NCI-H446 (cell line): ENCODE measurements at places on chromosomes 1 and 21.

DNA sequence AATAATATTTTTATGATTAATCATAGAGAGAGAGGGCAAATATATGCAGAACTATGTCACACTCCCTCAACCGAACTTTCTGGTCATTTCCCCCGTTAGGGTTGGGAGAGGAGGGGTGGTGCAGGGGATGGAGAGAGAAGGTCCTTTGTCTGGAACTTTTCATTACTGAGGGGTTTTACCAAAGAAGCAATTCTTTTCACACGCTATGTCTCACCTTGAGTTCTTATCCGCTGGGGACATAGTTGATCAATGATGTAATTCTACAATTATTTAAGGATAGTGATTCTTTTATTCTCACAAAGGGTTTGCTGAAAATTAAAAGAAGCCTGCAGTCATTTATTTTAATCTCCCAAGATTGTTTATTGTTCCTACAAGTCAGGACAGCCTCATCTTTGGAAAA, 98.3 kb upstream of the RUNX1 start:
- DNase-seq = no peak

DNA sequence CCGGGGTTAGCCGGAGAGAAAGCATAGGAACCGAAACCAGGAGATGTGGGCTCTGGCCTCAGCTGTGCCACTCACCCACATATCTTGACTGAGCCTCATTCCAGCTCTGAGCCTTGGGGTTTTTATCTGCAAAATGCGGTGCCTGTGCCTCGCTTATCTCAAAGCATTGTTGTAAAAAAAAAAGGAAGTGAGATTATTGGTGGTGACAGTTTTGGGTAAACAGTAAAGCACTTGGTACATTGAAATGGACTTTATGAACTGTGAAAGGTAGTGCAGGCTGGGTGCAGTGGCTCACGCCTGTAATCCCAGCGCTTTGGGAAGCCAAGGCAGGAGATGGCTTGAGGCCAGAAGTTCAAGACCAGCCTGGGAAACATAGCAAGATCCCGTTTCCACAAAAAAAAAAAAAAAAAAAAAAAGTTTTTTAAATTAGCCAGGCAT, 3.8 kb downstream of the PTAFR start:
- DNase-seq = no peak

DNA sequence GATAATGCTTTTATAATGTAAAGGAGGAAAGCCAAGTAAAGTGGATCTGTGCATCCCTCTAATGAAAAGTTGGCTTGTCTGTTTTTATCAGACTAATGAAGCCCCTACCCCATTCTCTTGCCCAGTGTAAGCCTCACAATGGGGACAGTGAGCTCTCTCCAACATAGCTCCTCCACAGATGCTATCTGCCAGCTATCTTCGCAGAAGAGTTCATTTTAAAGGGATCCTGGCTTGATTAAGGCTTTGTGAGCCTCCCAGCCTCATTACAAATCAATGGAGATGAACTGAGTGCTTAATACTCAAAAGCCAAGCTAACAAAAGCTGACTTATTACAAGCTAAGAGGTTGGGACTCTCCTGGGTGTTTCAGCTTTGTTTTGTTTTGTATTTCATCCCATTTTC, 514.7 kb downstream of the NUF2 start:
- no peak for DNase-seq

- DNase-seq = no peak
These were observed 482 bp downstream of the SLC2A5 start for GRCh38 chr1:9068981-9069325.

DNA sequence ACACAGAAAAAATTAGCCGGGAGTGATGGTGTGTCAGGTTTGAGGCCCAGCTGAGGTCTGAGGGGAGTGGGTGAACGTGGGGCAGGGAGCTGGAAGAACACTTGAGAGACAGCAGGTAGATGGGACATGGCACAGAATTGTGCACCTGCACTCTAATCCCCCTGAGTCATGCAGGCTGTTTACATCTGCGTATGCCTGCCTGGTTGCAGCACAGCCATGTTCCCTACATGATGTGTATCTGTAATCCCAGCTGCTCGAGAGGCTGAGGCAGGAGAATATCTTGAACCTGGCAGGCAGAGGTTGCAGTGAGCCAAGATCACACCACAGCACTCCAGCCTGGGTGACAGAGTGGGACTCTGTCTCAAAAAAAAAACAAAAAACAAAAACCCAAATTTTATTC, 44.8 kb downstream of the ATP5PO start:
- no peak for DNase-seq

DNA sequence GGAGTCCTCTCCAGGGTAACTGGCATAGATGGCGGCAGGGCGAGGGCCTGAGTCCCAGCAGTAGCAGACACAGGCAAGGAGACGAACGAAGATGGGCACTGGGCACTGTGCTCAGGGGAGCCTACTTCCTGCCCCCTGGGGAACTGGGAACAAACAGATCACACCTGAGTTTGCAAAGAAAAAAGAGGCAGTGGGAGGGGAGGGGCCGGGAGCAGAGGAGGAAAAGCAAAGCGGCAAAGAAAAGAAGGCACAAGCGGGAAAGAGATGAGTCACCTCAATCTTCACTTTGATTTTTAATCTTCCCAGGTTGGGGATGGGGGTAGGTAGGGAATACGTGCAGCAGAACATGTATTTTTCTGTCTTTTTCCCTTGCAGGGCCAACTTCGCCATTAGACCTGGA, 44.0 kb downstream of the ZSCAN20 start:
- DNase-seq = no peak

GRCh38 chr1:231991231-231991630, 364.6 kb downstream of the DISC1 start:
- DNase-seq = no peak
